ENCODE measurements at places on chromosomes 5 and 9.

DNA sequence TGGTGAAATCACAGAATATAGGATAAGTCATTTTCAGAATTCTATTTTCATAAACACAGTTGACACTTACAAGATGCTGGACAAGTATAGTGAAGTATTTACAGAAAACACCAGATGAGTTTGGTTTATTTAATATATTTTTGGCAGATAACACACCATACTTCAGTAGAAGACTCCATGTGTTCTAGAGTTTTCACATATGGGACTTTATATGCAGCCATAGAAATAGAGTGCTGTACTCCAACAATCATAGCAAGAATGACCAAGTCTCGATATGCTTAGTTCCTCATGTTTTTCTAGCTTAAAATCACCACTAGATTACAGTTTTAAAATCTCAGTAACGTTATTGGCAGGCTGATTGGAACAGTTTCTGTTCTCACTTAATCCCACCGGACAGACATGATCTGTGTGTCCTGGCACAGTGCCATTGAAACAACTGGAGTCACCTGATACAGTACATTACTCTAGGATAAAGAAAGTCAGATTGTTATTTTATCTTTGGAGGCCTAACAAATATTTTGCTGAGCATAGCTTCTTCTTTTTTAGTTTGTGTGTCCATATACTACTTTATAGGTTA is 45.8 kb upstream of the ERBIN start:
- no peak for DNase-seq

- no peak for DNase-seq
These were observed 60.9 kb upstream of the CPLX2 start for GRCh38 chr5:175810457-175810856.

DNA sequence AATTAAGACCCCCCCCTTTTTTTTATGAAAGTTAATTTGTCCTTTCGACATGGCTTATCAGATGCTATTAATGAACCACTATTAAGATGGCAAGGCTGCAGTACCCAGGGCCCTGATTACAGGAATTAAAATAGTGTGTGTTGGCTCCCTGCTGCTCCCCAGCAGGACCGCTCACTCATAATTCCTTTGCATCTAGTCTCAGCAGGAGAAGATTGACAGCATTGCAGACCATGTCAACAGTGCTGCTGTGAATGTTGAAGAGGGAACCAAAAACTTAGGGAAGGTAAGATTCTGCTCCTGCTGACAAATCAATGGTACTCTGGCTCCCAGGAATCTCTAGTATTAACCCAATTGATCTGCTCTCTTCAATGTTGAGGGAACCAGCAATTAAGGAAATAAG is 61.0 kb downstream of the STX17 start:
- DNase-seq = no peak

DNA sequence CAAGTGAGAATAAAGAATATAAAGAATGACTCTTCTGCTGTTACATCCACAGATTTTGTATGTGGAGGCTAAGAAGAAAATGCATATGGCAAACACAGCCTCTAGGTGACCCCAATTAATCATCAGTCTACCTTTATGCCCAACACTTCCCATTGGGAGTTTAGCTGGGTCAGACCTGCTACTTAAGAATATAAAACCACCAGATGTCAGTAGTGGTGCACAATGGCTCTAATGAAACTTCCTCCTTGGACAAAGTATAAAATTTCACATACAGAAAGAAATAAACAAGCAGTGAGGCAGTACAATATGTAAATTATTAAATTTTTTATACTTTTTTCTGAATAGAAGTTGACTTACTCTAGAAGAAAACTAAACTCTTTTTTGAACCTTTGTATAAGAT is 539.9 kb downstream of the BRINP1 start:
- DNase-seq = no peak

DNA sequence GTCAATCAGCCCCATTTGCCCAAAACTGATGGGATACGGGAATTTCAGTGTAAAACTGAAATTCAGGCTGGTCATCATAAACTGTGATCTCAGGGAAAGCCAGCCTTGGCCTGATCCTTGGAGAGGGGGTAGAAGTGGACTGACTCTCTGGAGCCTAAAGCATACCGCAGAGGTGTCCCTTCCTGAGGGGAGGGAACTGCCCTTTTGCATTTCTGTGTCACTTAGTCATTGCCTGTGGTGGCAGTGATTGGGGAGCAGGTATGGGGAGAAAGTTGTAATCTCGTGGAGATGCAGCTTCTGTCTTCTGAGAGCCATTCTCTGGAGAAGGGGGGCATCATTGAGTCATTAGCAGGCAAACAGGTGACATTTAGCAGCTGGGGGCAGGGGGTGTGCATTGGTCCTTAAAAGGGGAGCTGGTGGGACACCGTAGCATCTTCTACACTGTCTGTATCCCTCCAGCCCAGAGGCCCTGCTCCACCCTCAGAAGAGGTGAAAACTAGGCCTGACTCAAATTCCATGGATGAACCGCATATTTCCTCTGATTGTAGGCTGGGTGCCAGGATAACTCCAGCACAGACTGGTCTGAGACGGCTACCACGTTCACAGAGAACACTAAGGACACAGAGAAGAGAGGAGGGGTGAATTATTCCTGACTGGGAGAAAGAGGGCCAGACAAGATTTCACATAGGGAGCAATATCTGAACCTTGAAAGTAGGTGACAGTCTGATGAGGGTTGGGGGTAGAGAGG is 143.3 kb downstream of the SEC61B start:
- DNase-seq = peak; percentile 46

DNA sequence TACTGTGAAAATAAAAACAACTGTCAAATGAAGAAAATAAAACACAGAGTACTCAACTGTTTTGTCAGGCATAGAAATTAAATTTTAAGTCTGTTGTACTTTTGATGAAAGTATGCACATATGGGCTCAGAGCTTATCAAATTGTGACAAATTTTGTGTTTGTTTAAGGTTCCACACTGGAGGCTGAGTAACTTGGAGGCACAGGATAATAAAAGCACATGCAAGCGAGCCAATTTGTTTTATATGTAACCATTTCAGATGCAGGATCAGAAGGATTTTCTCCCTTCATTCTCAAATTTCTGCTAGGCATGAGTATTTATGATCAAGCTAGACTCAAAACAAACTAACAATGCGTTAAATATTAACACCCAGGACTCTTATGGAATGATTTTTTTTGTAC is 87.8 kb downstream of the JAKMIP2 start:
- no peak for DNase-seq

DNA sequence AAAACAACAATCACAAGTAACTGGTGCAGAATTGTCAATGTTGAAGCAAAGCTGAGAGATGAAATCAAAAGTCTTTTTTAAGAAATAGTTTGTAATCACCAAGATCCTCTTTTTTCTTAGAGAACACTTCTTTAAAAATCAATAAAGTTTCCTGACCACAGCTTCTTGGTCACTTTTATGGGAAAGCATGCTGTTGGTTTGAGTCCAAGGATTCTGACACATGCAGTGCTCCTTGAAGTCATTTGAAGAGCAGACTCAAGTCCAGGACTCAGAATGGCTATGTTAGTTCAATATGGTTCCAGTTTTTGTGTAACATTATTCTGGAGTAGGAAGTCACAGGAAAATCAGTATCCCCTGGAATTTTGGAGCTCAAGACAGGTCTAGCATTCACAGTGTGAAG is 480.6 kb downstream of the NR2F1-AS1 start:
- DNase-seq = peak; percentile 41

DNA sequence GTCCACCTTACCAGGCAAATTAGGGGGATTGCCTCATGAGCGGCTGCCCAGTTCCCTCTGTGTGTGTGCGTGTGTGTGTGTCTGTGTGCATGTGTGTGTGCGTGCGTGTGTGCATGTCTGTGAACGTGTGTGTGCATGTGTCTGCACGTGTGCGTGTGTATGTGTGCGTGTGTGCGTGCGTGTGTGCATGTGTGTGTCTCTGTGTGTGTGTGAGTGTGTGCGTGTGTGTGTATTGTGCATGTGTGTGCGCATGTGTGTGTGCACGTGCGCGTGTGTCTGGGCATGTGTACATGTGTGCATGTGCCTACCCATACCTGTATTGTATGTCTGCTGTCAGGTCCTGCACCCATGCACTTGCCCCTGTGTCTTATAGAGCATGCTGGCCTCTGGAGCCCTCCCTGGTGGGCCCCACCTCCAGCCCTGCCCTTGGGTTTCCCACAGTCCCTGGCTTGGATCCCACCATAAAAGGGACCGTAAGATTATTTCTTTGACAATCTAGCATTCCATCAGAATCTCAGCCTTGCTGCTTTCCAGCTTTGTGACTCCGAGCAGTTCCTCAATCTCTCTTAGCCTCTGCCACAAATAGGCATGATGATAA is 9.3 kb downstream of the PSD2 start:
- no peak for DNase-seq

DNA sequence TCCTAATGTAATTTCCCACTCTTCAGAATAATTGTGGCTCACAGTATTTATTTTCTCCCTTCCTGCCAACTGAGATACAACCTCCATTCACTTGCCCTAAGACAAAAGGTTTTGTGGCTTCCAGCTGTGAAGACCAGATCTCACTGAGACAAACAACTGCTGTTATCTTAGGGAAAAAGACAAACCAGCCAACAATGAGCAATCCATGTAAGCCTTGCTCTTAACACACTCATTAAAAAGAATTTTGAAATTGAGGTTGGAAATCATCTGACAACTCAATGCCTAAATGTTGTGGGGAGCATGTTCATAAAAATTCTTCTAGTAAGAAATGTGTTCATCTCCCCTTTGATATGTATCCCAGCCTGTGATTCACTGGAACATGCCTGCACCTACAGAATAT is 132.9 kb downstream of the ADAMTSL1 start:
- peak; percentile 59 for DNase-seq

- DNase-seq = no peak
These were observed 484.7 kb downstream of the IRX1 start for GRCh38 chr5:4080370-4080769.

GRCh38 chr9:38226491-38226951 is 157.5 kb upstream of the SHB start:
- DNase-seq = no peak

DNA sequence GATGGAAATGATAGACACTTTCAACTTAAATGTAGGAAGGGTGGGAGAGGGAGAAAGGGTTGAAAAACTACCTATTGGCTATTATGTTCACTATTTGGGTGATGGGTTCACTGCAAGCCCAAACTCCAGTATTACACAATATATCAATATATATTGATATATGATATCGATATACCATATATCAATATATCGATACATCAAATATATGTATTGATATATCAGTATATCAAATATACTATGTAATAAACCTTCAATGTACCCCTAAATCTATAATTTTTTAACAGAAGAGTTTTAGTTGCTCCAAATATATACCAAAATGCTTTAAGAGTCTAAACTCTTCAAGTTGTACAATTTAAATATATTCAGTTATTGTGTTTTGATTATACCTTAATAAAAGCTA is 302.0 kb upstream of the RGMB start:
- DNase-seq = no peak

DNA sequence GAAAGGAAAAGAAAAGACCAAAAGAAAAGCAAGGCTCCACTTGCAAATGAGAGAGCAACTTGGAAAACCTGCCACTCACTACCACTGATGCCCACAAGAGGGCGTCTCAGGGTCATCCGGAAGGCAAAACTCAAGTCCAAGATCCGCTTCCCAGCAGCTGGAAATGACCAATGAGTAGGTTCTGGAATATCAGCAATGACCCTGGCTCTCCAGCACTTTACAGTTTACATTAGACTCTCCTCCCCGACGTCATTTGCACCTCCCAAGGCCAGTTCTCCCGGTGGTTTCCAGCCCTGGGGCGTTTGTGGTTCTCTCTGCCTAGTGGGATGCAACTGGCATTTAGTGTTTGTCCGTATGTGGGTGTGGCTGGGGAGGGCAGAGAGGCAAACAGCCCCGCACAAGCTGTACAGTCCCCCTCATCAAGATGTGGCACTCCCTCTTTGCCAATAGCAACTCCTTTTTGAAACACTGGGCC is 193.8 kb upstream of the ZNF618 start:
- peak; percentile 87 for DNase-seq

DNA sequence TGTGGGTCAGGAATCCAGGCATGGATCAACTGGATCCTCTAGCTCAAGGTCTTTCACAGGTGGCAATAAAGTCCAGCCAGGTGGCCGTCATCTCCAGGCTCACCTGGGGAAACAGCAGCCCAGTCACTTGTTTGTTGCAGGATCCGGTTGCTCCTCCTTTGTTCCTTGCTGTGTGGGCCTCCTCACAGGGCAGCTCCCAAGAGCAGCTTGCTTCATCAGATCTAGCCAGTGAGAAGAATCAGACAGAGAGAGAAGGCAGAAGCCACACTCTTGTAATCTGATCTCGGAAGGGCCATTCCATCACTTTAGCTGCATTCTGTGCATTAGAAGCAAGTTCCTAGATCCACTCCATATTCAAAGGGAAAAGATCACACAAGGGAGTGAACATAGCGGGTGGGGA is 3.2 kb upstream of the HSD17B3 start:
- DNase-seq = no peak

- peak; percentile 89 for DNase-seq
These were observed 938 bp downstream of the NINJ1 start for GRCh38 chr9:93132946-93133680.

GRCh38 chr5:1931604-1932231 is 49.0 kb upstream of the IRX4 start:
- no peak for DNase-seq

GRCh38 chr5:143916451-143916850 is 104.5 kb downstream of the HMHB1 start:
- no peak for DNase-seq

DNA sequence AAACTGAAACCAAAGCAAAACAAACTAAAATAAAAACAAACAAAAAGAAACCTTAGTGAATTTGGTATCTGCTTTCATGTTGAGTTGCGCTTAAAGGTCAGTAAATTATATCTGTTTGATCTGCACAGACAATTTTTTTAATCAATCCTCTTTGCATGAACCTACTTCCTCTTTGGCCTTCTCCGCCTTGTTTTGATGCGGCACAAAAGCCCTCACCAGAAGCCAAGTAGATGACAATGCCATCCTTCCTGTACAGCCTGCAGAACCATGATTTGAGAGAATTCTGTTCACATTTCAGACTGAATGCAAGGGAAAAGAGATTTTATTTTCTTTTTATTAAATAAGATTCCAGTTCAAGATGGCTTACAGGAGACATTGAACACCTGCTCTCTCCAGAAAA is 473.6 kb upstream of the FTMT start:
- DNase-seq = no peak

DNA sequence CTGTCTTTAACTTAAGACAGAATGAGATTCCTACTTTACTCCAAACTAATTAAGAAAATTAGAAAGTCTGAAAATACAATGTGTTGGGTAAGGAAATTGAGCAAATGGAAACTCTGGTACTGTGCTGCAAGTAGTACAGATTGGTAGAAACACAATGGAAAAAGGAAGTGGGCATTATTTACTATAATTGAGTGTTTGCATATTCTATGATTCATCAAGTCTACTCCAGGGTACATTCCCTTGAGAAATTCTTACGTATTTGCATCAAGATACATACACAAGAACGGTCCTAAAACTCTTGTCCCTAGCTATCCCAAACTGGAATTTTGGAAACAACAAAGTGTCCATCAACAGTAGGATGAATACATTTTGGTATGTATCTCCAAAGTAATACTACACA is 123.5 kb upstream of the TARS1 start:
- peak; percentile 60 for DNase-seq

GRCh38 chr5:167699432-167699831 is 592.0 kb upstream of the WWC1 start:
- peak; percentile 97 for DNase-seq

- no peak for DNase-seq
These were observed 632.7 kb downstream of the TLR4 start for GRCh38 chr9:118336943-118337330.

Measured in cardiac fibroblast (primary cell).